Right ventricle myocardium superior (tissue), 1 donor: ENCODE measurements at places on chromosomes 6 and 20.

GRCh38 chr20:46317685-46318177 is 9.4 kb upstream of the CDH22 start:
- no peak for DNase-seq

GRCh38 chr6:84183430-84183829 is 44.0 kb downstream of the CEP162 start:
- DNase-seq, result no peak

DNA sequence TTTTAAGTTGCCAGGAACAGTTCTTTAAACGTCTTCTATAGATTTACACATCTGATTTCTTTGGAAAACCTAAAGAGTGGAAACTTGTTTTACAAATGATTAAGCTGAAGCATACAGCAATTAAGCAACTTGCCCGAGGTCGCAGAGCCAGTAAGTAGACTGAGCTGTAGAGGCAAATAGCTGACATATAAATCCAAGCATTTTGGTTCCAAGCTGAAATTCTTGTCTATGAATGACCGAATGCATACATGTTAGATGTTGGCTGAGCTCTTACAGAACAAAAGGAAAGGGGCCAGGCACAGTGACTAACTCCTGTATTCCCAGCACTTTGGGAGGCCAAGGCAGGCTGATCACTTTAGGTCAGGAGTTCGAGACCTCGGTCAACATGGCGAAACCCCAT is 101.8 kb upstream of the SGK1 start:
- no peak for DNase-seq

- DNase-seq, result no peak
Observed at GRCh38 chr6:82178759-82179112, 68.8 kb downstream of the IBTK start.

DNA sequence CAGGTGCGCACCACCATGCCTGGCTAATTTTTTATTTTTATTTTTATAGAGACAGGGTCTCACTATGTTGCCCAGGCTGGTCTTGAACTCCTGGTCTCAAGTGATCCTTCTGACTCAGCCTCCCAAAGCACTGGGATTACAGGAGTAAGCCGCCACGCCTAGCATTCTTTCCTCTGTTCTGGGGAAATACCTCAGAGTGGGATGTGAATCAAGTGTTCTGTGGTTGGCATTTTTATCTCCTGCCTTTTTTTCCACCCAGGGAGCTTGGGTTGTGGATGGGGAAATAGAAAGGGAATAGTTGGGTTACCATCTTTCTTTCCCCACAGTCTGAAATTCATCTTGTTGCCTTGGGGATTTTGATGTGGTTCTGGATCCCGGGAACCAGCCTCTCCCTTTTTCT is 24.1 kb downstream of the TFAP2C start:
- no peak for DNase-seq

DNA sequence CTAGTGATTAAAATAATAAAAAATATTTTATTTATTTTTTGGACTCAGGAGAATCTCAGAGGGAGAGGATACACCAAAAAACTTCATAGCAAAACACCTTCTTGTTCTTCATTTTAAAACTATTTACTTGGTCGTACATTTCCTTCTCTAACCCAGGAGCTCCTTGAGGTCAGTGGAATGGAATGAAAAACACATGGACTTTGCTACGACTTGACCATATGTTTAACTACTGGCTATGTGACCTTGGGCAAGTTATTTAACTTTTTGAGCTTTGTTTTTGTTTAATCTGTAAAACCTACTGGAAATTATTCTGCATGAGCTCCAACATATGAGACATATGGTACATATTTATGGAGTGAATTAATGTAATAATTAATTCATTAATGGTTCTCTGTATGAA is 1005.5 kb upstream of the CITED2 start:
- DNase-seq, result no peak

- no peak for DNase-seq
Observed at GRCh38 chr6:138088326-138088762, 18.9 kb downstream of the PERP start.

GRCh38 chr6:126914172-126914571 is 204.3 kb upstream of the RSPO3 start:
- DNase-seq, result no peak

GRCh38 chr6:85395746-85396145 is 54.1 kb upstream of the NT5E start:
- no peak for DNase-seq

DNA sequence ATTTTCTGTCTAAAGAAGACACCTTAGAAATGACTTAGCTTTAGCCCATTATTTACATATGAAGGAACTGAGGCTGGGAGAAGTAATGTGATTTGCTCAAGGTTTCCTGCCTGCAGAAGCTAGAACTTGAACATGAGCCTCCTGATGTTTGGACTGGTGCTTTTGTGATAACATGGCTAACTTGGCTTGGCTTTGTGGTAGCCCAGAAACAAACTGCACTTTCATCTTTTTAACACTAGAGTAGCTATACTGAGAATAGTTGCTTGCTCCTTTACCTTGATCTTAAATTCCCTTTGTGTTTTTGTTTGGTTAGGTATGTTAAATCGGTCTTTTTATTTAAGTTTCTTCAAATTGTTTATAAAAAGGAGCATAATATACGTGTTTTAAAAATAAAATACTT is 163.5 kb upstream of the MANEA start:
- no peak for DNase-seq

- no peak for DNase-seq
Observed at GRCh38 chr6:40722553-40723258, 135.5 kb upstream of the LRFN2 start.

DNA sequence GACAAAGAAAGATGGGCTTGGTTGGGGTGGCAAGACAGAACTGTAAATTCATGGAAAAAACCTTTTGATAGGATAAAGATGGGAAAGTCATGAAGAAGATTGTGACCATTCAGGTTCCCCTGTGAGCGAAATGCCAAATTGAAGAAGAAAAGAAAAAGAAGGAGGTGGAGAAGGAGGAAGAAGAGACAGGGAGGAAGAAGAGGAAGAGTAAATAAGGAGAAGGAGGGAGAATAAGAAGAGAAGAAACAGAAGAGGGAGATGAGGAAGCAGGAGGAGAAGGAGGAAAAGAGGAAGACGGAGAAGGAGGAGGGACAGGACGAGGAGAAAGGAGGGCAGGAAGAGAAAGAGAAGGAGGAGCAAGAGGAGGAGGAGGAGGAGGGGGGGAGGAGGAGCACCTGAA is 199.8 kb downstream of the SLC24A3 start:
- no peak for DNase-seq

- no peak for DNase-seq
Observed at GRCh38 chr6:46652232-46652602, 401 bp downstream of the CYP39A1 start.
